ENCODE measurements at places on chromosomes 4 and X.

GRCh38 chr4:153114771-153115321, 89.4 kb upstream of the TRIM2 start:
- peak; percentile 79 for DNase-seq

GRCh38 chr4:124777007-124777406, 64.5 kb upstream of the ANKRD50 start:
- no peak for DNase-seq

GRCh38 chrX:26952213-26952612, 510.9 kb downstream of the PPP4R3C start:
- DNase-seq, result peak; percentile 23

DNA sequence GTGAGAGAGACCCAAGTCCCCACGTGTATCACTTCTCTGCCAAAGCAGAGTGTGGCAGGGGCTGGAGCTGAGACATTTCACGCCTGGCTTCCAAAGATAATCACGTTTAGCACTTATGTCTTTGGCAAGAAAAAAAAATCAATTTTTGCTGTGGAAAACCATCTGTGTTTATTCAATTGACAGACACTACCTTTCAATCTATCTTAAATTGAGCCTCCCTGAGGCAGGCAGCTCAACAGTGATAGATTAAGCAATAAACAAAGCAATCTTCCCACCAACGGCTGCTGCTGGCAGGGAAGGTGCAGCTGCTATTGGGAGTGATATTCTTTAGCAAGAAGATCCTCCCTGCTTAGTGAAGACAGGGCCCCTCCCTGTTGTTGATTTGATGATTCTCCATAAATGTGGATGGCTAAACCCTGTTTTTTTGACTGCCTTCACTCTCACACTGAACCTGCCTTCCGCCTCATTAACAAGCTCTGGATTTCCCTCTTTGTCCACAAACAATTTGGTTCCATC, 11.6 kb upstream of the MAGEB17 start:
- no peak for DNase-seq

DNA sequence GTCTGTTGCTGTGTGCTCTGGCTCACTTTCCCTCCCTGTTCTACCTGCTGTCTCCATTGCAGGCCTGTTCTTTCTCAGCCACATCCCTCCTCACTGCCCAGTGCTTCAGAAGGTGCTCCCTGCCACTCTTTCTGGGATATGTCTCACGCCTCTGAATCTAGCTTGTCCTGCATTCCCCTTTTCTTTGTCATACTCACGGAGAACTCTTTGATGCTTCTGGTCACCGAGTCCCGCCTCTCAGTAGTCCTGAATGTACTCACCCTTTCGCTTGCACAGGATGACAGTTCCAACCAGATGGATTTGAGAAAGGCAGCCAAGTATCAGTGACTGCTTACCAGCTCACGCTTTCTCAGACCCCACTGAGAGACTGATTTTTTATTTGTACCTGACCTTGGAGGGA, 65.2 kb upstream of the TLR2 start:
- DNase-seq, result peak; percentile 26

Data from fibroblast of skin of back (primary cell).